CD4-positive, alpha-beta T cell treated with Interleukin-10 for 1 hour (primary cell): ENCODE measurements at places on chromosomes 5 and 9.

GRCh38 chr5:1053391-1054017, 44.9 kb downstream of the NKD2 start:
- no peak for DNase-seq

GRCh38 chr5:139670369-139671095, 22.4 kb downstream of the CXXC5 start:
- no peak for DNase-seq

DNA sequence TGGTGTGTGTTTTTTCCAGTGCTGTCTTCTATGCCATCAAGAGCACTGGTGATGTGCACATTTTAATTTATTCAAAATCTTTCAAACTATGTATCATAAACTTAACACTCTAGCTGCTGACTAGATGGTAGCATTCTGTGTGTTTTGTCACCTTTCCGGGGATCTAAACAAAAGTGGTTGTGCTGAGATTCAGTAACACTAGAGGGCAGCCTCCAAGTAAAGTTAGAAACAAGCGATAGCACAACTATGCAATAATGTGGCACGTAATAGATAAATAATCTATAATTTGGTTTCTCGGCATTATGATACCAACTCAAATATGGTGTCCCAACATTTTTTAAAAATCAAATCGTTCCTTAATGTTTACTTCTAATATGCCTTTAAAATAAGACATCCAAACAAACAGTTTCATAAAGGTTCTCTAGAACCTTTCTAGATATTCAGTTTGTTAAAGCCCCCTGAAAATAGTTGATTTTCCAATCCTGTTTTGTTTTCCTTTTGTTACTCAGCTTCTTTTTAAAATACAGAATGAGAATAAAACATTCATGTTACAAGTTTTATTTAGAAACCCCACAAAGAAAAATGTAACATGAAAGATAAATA, 16.9 kb downstream of the SEMA6A start:
- DNase-seq = no peak

DNA sequence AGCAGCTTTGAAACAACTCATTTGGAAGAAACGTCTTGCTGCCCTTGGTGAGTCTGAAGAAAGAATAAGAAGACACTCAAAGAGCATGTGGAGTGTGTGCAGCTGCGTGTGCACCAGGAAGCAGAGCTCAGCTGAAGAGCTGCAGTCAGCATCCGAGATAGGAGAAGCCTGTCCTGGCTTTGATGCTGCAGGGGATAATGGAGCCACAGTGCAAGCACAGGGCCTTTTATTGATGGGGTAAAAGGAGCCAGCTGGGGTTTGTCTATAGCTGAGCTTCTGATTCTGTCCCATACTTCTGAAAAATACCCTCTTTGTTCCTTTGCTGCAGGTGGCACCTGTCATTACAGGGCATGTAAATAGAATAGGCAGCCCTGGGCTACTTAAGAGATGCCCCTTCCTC, 375.7 kb upstream of the ZNF462 start:
- no peak for DNase-seq
